NCI-H1105 (cell line): ENCODE measurements at places on chromosomes 13 and 19.

DNA sequence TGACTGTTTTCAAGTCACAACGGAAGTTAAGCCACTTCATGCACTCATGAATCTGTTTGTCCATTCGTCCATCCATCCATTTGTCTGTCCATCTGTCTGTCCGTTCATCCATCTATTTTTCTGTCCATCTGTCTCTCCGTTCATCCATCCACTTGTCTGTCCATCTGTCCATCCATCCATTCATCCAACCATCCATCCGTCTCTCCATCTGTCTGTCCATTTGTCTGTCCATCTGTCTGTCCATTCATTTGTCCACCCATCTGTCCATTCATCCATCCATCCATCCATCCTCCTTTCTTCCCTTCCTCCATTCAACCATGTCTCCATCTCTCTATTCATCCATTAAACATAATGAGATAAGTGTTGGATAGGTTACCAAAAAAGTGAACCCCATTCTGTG lies 123.5 kb upstream of the UQCRFS1 start:
- no peak for DNase-seq

GRCh38 chr19:34540811-34541557 lies 59.4 kb downstream of the WTIP start:
- DNase-seq, result no peak

DNA sequence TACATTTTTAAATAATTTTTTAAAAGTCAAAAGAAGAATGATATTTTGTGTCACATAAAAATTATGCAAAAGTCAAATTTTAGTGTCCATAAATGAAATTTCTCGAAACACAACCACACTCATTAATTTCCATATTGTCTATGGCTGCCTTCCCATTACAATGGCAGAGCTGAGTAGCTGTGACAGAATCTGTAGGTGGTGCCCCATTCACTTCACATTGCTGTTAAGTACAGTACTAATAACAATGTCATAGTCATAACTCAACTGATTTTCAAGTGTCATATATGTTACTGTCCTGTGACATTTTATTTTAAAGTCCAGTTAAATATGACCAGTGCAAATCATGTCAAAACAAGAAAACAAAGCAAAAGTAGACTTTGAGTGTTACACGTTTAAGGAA lies 114.3 kb downstream of the SPRY2 start:
- no peak for DNase-seq

DNA sequence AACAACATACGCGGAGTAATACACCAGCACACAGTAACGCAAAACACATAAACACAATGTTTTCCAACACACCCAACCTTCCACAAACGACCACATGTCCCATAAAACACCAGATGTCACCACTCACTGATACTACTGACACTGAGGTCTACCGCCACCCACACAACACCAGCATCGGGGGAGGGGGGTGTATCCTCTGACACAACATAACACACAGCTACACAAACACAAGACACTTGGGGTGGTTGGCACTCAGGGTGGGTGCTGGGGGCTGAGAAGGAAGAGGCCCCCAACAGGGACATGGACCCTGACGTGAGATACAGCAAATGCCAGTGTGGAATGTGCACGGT lies 1.5 kb upstream of the KCNN4 start:
- no peak for DNase-seq

DNA sequence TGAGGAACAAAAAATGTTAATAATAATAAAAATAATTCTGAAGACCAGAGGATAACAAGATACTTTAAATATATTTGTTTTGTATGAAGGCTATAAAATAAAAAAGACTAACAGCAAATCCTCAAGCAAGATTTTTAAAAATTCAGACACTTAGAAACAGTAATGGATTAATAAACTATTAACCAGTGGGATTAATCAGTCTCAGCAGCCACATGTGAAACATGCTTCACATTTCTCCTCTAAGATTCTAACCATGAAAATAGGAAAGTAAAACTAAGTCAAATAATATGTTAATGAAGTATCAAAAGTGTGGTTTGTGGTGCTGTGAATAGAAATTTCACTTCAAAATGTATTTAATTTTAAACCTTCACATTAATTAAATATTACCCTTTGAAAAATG lies 57.4 kb downstream of the KCNRG start:
- DNase-seq, result no peak

DNA sequence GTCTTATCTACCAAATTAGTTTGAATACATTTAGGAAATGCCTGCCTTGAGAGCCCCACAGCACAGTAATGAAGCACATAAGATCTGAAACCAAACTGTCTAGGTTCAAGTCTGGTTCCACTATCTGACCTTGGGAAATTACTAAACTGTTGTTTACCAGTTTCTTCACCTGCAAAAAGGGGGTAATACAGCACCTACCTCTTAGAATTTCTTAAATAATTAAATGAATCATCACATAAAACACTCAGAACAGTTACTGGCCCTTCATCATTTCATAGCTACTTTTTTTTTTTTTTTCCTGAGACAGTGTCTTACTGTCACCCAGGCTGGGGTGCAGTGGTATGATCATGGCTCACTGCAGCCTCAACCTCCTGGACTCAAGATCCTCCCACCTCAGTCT lies 59.6 kb downstream of the USP12 start:
- no peak for DNase-seq

DNA sequence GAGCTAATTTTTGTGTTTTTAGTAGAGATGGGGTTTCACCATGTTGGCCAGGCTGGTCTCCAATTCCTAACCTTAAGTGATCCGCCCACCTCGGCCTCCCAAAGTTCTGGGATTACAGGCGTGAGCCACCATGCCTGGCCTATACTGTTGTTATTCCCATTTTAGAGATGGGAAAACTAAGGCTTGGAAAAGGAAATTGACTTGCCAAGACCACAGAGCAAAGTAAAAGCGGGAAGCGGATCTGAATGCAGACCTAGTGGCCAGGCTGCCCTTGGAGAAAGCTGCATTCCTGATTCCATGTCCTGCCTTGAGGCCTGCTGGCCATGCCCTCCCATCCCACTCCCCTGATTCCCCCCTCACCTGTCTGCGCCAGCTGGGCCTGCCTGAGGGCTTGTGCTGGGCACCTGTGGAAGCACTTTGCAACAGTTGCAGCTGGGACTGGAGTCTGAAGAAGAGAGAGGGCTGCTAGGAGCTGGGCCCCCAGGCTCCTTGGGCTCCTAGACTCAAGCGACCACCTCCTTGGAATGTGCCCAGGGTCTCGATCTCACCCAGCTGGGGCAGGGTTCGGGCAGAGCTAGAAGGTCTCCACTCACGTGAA lies 5.7 kb downstream of the PALM3 start:
- DNase-seq, result no peak

GRCh38 chr19:38701455-38702063 lies 42.7 kb downstream of the CAPN12 start:
- no peak for DNase-seq

DNA sequence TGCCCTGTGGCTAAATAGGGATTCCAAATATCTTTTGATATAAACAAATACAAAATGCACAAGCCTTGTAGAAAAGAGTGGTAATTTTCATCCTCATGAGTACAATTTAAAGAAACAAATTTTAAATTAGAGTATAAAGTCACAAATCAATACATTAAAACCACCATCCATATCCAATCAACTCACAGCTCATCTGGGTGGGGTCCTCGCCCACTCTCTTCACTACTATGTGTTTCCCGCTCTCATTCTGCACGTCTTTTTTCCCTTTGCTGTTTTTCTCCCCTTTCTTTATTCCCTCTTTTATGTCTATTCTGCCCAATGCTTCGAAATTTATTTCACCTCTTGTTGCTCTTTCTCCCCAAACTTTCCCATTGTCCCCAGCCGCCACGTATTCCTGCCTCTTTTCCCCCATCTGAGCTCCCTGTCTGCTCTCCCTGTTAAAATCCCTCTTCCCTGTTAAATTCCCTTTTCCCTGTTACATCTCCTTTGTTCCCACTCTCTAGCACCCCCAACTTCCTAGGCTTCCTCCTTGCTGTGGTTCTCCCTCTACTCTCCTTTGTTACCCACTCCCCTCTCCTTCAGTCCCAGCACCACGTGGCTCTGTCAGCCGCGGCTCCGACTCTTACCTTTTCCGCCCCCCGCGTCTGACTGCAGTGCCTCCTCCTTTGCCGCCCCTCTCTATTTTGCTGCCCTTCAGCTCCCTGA lies 1.3 kb downstream of the ZNF616 start:
- DNase-seq, result peak; percentile 51

DNA sequence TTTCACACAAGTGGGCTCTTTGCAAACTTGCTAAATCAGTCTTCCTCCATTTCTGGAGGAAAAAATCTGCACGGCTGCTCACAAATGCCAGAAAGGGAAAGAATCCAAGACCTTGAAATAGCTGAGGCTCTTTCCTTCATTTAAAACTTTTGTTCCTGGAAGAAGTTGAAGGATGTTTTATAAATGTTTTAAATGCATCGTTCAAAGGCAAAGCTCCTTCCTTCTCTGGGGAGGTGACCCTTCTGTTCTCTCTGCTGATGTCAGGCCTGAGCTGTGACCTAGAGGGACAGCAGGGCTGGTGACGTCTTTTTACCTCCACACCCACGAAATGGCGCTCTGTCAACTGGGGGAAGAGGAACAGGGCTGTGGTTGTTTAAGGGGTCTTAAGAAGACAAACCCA lies 376.4 kb upstream of the ZNF507 start:
- no peak for DNase-seq

GRCh38 chr19:18001777-18002345 lies 6.1 kb upstream of the ARRDC2 start:
- no peak for DNase-seq

GRCh38 chr19:3890591-3890990 lies 10.1 kb downstream of the ATCAY start:
- no peak for DNase-seq

- DNase-seq, result no peak
These were observed 84.8 kb downstream of the LNX2 start for GRCh38 chr13:27535546-27535945.

DNA sequence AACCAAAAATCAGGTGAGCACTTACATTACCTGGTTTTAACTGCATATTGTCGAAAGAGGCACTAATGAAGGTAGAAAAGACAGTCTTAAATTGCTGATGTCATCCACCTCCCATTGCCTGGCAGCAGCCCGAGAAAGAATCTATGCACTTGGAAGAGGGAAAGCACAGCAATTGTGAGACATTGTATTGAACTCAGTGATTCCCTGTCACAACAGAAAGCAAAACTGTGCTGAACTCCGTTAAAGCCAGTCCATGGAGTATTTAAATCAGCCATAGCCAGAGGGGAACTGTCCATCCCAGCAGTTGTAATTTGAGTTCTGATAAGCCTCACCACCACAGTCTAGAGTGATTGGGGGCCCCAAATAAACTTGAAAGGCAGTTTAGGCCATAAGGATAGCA lies 466.6 kb upstream of the PCDH9 start:
- no peak for DNase-seq

GRCh38 chr19:6393983-6394412 lies 1.0 kb upstream of the GTF2F1 start:
- no peak for DNase-seq

DNA sequence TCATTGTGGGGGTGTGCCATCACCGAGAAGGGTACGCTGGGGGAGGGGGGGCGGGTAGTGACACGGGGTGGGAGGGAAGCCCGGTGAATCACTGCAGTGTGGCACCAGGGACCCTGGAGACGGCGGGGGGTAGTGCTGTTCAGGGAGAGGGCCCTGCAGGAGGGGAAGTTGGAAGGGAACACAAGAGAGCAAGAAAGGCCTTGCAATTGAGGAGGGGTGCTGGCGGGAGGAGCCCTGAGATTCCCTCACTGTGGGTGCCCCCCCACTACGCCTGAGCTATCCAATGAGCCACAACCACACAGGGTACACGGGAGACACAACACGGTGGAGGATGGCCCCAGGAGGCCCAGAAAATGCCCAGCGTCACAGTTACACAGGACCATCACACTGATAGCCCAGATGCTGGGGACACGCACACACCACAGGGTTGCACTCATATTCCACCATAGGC lies 516 bp upstream of the ATP1A3 start:
- DNase-seq, result peak; percentile 4

DNA sequence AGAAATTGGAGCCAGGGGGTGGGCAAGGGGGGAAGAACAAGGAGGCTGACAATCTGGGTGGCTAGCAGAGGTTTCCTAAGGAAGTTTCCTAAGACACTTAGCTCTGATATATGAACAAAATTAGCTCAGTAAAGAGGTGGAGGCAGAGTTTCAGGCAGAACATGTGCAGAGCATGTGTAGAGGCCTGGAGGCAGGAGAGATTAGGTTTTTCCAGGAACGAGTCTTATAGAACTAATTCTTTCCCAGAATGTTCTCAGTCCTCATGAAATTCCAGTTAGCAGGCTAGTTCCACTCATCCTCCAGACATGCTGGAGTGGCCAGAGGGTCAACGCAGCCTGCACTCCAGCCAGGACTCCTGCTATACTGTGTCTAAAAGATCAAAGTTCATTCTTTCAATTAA lies 184.7 kb downstream of the LACC1 start:
- DNase-seq, result no peak

- DNase-seq, result no peak
These were observed 274.2 kb downstream of the ITGBL1 start for GRCh38 chr13:101726681-101727080.

- DNase-seq, result no peak
These were observed 1.0 kb upstream of the ETFB start for GRCh38 chr19:51367255-51367564.

GRCh38 chr13:114124921-114125320 lies 7.5 kb downstream of the RASA3 start:
- no peak for DNase-seq

GRCh38 chr13:110634558-110634957 lies 19.2 kb downstream of the NAXD start:
- no peak for DNase-seq

GRCh38 chr13:37026771-37027170 lies 26.2 kb downstream of the EXOSC8 start:
- no peak for DNase-seq

GRCh38 chr19:47280183-47280797 lies 5.6 kb downstream of the INAFM1 start:
- no peak for DNase-seq

GRCh38 chr19:39671739-39672363 lies 16.1 kb downstream of the LGALS16 start:
- peak; percentile 29 for DNase-seq

- DNase-seq, result no peak
These were observed 65.3 kb downstream of the KCTD15 start for GRCh38 chr19:33861950-33862349.

DNA sequence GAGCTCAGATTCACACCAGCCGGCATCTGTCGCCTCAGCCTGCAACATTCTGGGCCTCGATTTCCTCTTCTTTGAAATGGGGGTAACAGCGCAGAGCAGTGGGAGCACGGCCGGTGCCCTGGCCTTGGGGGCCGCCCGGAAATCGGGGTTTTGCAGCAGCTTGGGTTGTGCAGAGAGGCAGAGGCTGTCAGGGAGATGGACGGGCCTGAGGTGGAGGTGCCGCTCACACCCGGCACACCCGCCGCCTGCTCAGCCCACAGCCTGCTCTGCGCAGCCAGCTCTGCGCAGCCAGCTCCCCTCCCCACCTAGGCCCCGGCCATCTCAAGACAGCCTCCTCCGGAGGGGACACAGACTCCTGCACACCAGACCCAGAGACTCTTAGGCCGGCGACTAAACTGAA lies 10.6 kb downstream of the KLF2 start:
- DNase-seq, result no peak

GRCh38 chr13:25689539-25689938 lies 317.8 kb downstream of the ATP8A2 start:
- no peak for DNase-seq
